D341Med (cell line): ENCODE measurements at places on chromosomes 11 and 22.

GRCh38 chr11:13502492-13502891 is 6.7 kb upstream of the PTH start:
- no peak for DNase-seq

GRCh38 chr22:48712558-48713271 is 1115.0 kb downstream of the BRD1 start:
- DNase-seq: no peak

- no peak for DNase-seq
These were observed 35.5 kb downstream of the C2CD3 start for GRCh38 chr11:74135127-74135840.

GRCh38 chr11:16791191-16791961 is 52.9 kb downstream of the C11orf58 start:
- DNase-seq: no peak

DNA sequence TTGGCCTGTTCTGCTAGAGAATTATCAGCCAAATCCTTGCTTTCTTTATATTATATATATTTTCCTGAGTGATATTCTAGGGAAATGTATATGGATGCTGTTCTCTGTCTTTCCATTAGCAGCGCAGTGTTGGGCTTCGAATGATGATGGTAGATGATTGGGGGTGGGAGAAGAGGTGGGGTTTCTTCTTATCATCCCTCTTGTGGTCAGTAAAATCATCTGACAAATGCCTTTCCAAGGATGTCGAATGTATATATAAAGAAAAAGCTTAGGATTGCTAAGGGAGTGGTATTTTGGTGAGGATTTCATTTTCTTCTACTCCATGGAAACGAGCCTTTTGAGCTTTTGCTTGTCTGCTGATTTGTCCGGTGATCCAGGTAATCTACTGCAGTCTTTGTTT is 48.9 kb downstream of the ARHGEF12 start:
- DNase-seq: no peak

DNA sequence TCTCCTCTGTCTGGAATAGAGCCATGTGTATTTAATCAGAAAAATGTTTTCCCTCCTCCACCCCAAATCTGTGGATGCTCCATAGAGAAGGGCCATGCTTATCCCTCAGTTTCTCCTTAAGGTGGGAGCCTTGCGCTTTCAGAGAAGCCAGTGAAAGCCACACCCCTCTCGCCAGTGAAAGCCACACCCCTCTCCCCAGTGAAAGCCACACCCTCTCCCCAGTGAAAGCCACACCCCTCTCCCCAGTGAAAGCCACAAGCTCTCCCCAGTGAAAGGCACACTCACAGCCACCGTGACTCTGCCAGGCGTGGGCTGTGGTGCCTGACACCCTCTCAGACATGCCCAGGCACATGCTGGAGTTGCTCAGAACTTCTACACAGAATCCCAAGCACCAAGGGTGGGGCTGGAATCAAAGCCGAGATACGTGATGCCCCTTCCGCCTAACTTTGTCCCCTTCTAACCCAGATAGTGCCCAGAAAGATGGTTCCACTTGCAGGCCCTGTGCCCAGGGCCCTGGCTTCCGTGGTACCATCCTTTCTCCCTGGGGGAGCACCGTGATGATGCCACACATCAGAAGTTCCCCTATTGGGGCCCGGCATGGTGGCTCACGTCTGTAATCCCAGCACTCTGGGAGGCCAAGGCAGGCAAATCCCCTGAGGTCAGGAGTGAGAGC is 16.5 kb upstream of the PRR5 start:
- no peak for DNase-seq

GRCh38 chr11:71450939-71451338 is 2.1 kb upstream of the NADSYN1 start:
- DNase-seq: no peak

- DNase-seq: no peak
These were observed 488.6 kb downstream of the METTL15 start for GRCh38 chr11:28596816-28597215.

- no peak for DNase-seq
These were observed 55.3 kb upstream of the SUSD2 start for GRCh38 chr22:24125941-24126340.
